ENCODE measurements at places on chromosomes 12 and 14.

DNA sequence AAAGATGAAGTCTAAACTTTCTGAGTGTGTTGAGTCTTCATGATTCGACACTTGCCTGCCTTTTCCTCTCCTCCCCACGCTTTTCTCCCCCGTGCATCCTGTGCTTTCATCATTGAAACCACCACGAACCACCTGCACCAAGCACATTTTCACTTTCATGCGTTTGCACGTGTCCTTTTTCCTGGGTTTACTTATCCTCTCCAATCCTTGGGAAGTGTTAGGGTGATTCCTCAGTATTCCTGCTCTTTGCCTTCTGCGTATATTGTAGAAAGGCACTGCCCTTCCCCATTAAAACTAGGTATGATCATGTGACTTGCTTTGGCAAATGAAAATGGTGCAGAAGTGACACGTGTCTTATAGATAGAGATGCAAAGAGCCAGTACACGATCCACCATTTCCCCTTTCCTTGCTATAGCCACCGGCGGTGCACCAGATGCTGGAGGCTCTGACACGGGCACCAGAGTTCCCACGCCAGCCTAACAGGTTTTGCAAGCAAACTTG is 106.6 kb downstream of the BRMS1L start:
- DNase-seq, result no peak

DNA sequence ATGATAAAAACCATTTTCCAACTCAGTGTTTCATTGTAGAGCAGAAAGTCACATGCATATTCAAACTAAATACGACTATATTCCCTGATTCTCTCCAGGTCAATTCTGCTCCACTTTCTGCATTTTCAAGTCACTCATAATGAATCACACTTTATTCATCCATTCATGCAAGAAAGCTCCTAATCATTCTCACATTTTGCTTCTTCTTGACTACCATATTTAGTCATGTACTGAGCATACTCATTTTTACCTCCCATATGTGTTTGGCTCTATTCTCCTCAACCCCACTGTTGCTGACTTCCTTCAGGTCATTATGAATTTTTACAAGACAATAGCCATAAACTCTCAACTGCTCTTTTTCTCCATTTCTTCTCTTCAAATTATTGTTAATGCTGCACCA is 43.4 kb upstream of the PIK3C2G start:
- peak; percentile 42 for DNase-seq

GRCh38 chr12:93461503-93461902 is 5.8 kb upstream of the MRPL42 start:
- DNase-seq, result no peak

GRCh38 chr12:11756022-11756421 is 106.5 kb downstream of the ETV6 start:
- DNase-seq, result no peak

DNA sequence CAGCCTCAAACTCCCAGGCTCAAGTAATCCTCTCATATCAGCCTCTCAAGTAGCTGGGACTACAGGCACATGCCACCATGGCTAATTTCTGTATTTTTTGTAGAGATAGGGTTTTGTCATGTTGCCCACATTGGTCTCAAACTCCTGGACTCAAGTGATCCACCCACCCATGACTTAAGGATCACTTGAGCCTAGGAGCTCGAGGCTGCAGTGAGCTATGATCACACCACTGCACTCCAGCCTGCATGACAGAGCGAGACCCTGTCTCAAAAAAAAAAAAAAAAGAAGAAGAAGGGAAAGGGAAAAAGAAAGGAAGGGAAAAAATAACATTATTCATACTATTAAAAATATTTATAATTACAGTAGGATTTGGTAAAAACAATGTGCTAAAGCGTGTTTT is 19.2 kb downstream of the EPS8 start:
- DNase-seq, result no peak

GRCh38 chr12:107057071-107057834 is 36.1 kb downstream of the CRY1 start:
- no peak for DNase-seq

GRCh38 chr14:67526676-67527459 is 6.2 kb upstream of the PLEKHH1 start:
- peak; percentile 6 for DNase-seq

DNA sequence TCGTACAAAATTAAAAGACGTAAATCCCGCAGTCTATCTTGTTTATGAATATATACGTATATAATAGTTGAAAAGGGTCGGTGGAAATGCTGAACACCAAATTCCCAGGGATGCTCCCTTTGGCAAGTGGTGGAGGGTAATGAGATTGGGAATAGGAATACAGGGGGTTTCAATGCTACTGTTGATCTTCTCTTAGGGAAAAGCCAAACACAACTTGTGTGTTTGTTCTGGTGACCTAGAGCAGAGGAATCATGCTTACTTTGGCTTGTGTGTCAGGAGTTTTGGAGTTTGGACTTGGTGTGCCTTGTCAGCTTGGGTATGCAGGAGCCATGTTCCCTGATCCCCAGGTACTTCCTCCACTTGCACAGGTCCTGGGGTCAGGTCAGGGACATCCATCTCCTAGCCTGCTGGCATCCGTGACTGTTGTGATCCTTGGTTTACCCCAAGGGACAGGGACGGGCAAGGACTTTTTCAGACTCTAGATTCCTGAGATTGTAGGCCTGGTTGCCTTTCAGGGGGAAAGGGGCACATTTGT is 4.1 kb downstream of the SLC10A1 start:
- no peak for DNase-seq

GRCh38 chr12:70110085-70110484 is 133.1 kb upstream of the CNOT2 start:
- no peak for DNase-seq

DNA sequence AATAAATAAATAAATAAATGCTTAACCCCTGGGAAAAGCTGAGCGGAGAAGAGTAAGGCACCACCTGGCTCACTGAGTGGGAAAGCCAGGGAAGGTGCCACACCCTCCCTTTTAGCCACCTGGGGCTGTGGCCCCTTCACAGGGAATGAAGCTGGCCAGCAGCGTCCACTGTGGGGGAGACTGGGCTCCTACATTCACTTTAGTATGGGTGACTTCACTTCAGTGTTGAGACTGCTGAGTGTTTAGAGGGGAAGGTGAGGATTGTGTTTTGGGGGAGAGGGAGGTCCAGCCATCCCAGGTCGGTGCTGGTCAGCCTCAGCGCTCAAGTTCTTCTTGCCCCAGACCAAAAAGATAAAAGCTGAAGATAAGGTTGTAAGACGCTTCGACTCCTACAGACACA is 1.6 kb downstream of the NAB2 start:
- DNase-seq, result no peak

GRCh38 chr12:128531170-128531569 is 264.2 kb downstream of the TMEM132C start:
- no peak for DNase-seq

DNA sequence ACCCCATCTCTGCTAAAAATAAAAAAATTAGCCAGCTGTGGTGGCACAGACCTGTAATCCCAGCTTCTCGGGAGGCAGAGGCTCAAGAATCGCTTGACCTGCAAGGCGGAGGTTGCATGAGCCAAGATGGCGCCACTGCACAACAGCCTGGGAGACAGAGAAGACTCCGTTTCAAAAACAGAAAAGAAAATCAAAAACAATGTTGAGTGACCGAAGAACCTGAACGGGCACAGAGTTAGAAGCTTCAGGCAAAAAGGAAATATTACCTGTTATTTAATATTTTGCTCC is 3.5 kb downstream of the GLT1D1 start:
- DNase-seq, result no peak

DNA sequence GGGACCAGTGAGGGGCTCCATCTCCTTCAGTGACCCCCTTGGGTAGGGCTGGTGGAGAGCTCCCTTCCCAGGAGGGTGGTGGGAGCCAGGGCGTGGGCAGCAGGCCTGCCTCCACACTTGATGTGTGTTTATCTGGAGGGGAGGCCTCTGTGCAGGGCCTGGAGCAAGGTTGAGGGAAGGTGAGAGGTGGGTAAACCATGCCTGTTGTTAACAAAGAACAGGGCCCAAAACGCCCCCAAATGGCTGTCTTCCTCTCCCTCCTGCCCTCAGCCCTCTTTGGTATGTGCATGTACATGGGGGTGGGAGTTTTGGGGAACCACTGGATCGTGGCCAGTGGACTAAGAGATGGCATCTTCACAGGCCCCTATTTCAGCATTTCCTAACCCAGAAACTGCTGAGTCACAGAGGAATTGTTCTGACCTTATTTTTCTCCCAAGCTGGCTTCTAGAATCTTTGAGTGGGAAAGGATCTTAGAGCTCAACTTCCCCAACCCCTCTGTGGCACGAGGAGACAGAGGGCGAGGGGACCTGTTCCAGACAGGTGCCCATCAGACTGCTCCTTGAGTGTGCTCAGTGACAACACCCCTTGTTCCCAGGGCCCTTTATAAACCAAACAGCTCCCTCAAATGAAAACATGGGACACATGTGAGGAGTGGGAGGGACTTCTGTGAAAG is 3.6 kb downstream of the SLC48A1 start:
- DNase-seq, result no peak

DNA sequence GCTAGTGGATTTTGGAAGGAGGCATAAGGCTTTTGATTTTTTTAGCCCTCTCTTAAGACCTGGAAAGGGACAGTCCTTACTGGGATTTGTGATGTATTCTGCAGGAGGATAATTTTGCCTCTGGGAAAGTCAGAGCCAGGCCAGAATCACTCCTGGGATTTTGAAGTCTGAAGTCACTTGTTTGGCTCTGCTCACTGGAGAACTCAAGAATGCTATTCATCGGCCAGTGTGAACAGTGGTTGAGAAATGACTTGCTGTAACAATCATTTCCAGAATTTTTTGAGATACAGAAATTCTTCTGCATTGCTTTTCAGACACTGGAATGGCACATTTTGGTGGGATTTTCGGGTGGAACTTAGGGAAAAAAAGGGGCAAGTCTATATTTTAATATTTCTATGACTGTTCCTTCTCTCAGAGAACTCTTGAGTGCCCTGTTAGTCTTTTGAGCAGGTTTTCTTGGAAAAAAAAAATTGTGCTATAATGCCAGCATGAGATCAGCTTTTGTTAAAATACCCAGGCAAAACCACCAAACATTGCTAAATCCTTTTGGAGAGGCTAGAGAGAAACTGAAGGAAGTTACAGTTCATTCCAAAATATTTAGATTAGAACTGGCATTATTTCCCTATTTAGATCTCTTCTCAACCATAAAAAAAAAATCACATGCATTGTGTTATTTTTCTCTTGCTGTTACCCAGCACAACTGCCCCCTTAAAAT is 26.1 kb upstream of the BHLHE41 start:
- peak; percentile 38 for DNase-seq

DNA sequence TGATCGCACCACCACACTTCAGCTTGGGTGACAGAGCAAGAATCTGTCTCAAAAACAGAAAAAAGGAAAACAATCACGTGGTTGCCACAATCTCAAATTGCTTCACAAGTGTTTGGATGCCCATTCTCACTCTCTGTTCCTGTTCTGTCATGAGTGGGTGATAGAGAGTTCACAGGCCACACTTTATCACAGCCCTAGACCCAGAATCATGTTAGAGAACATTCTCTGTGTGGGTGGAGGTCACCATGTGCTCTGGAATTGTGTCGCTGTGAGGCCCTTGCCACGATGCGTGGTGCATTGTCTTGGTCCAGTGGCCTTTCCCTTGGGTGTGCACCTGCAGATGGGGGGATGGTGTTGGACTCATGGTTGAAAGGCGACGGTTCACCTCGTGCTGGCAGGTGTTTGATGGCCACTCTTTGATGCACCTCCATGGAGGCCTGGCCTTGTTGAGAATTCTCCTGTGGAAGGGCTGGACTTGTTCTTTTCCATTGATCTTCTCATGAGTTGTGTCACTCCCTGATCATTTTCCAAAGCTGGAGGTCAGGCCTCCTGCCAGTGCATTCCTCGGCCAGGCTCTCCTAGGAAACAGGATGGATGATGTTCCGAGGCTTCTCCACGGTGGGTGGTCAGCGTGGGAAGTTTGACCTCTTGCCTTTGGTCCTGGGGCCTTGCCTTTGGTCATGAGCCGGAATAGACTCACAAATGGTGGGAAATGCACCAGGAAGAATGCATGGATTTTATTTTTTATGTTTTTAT is 91.9 kb downstream of the SLC24A4 start:
- DNase-seq, result no peak

- DNase-seq, result peak; percentile 42
Measured at GRCh38 chr14:87805315-87805723, 187.7 kb downstream of the GALC start.

DNA sequence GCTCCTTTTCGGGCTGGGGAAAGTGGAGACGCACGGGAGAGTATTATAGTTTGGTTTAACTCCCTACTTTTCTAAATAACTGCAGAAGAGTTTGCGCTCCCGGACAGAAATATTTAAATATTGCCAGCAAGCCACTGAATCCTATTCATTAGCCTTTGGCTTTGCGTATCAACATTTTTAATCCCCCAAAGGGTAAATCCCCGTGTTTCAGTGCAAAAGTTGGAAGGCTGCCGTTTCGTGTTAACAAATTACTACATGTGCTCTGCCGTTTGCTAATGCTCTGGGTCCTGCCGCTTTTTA is 372 bp upstream of the DPF3 start:
- no peak for DNase-seq

DNA sequence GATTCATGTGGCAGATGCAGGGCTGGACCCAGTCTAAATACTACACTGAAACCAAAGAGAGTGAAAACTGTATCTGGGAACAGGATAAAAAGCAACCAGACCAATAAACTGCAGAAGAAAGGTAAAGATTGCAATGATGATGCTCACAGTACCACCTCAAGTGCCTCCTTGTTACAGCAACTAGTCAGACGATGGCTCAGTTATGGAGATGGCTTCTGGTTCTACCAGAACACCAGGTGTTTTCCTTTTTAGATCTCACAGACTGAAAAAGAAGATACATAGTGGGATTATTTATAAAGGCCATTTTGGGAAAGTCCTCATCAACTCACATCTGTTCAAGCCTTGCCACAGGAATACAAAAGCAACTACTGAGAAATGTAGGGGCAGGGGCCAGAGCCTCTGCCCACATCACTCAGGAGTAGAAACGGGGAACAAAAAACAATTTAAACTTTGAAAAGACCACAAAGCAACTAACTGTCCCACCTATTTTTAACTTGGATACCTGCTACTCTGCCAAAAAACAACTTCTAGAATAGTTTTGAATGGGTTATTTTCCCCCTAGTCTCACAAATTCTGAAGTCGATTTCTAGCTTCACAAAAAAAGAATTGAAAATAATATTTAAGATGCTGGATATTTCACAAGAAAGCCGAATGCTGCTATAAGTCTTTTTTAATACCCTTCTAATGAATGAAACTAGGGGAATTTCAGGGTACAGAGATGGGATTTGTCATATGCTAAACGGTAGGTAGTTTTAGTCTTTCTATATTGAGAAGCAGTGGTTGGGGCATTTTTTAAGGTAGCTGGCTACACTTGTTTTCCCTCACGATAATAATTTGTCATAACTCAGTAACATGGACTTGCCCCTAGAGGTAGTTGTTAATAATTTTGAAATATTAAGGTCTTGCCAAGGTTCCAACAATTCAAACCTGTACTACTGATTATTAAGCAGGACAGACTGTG is 197.2 kb upstream of the TMPO start:
- DNase-seq, result no peak

- DNase-seq, result no peak
Measured at GRCh38 chr12:116065606-116066005, 211.9 kb downstream of the MED13L start.
